Omental fat pad (tissue), 4 donors: ENCODE measurements at places on chromosomes 7 and 10.
A peak's percentile ranks its signal among the peaks of the same experiment; 100 is the strongest.

DNA sequence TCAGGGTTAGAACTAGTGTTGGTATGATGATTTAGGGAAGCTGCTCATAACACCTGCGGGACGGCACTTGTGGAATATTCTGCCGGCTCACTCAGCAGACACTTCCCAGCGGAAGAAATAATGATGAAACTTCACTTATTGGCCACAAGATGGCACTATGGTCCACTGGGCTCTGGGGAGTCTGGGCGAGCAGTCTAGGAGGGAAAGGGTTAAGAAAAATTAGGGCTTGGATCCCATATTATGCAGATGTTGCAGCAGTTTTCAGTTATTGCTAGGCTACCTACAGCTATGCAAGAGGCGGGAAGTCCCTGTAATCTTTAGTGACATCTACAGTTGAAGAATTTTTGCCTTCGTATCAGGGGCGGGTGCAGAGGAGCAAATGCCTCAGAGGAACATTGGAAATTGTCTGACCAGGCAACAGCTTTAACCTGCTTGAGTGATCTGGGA lies 238.7 kb upstream of the PRSS58 start:
- no peak for DNase-seq

- peak; percentile 97 for DNase-seq
These were observed at the start of the genes ATP5MK and PDCD11 for GRCh38 chr10:103396067-103396788. ATP5MK (minus strand) TSS chr10:103396475; CDS start chr10:103392457, 4,018 bp downstream. PDCD11 (plus strand) TSS chr10:103396626; CDS start chr10:103398427, 1,801 bp downstream.

- no peak for DNase-seq
These were observed 34.1 kb downstream of the PNLIPRP2 start for GRCh38 chr10:116654816-116655215.

- DNase-seq: no peak
These were observed 5.6 kb upstream of the TASOR2 start for GRCh38 chr10:5679037-5679435.

- no peak for DNase-seq
These were observed 123.7 kb downstream of the IMMP2L start for GRCh38 chr7:111438369-111439289.

DNA sequence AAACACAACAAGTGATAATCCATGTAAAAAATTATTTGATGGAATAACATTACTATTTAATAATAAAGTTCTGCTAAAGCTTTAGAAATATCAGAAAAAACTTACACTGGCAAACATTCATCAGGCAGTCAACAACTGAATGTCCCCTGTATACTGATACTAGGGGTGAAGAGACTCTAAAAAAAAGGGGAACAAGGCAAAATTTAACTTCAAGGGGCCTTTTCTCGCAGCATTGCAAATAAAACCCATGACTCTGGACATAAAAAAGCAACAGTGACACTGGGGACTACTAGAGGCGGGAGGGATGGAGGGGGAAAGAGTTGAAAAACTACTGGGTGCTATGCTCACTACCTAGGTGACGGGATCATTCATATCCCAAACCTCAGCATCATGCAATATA lies 5.8 kb upstream of the IFRD1 start:
- DNase-seq: no peak

- no peak for DNase-seq
These were observed 218.6 kb upstream of the TAC1 start for GRCh38 chr7:97513326-97513725.

DNA sequence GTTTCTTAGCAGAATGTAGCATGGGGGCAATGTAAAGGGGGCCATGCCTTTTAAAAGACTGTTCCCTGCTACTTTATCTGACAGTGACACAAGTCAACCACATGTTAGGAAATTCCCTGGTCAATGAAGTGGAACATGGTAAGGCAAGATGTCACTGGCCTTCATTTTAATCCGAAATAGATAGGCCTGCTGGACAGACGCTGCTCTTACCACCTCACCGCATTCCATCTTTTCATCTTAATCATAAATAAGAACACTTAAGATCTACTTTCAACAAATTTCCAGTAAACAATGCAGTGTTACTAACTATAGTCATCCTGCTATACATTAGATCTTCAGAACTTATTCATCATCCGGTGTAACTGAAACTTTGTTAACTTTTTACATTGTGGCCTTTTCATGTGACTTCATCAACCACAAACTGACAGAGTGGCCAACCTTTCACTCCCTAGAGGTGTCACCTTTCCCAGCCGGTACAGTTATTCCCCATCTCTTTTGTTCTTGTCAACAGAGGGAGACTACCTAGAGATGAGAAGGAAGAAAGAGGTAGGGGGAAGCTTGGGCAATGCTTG lies 15.6 kb downstream of the ASB4 start:
- DNase-seq: no peak

GRCh38 chr10:74012480-74012879 lies 14.6 kb downstream of the VCL start:
- DNase-seq: no peak

DNA sequence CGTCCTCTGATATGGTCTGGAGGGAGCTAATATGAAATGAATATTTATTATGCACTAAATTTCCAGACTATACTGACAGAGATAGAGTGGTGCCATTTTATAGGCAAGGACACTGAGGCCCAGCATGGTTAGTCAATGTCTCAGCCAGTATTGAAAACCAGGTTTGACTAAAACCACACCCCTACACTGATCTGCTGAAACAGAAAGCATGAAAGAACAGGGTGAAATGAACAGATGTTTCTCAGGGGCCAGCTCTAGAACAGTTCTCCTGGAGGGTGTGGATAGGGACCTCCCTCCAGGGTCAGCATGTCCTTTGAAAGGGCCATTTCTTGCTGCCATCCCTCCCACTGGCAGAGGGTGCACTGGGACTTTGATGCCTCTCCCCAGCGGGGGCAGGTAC lies 700.5 kb downstream of the GRID1 start:
- DNase-seq: no peak

- no peak for DNase-seq
These were observed 714 bp upstream of the KCND2 start for GRCh38 chr7:120272261-120272660.

DNA sequence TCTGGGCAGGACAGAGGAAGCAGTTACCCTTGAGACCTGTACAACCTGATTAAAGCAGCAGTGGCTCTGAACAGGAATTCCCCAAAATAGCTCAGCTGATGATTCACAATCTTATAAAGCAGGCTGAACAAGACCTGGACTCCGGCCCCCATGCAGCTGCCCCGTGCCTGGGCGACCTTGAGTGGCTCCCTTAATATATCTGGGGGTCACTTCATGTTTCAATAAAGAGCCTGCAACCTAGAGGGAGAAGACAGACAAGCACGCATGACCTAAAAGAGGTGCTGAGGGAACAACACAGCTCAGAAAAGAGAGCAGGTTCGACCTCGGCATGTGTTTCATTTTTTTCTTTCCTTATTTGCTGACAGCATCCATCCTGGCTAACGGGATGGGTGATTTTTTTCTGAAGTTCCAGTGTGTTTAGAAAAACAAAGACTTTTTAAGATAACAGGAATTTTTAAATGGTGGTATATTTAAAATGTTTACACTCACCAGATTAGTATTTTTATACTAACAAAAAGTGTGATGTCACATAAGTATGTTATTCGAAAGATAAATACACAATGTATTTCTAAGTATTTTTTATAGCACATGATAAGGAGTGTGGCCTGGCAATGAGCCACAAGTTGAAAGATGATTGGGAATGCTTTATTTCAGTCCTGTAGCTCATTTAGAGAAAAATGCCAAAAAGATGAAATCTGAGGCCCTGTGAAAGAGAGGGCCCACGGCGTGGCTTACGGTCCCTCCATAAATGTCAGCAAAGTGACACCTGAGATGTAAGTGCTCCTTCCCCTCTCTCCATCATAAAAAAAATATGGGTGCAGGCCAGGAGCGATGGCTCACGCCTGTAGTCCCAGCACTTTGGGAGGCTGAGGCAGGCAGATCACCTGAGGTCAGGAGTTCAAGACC lies 161.3 kb downstream of the SLIT1 start:
- no peak for DNase-seq

- peak; percentile 56 for DNase-seq
These were observed 941 bp upstream of the LUC7L2 start for GRCh38 chr7:139358541-139359365.

DNA sequence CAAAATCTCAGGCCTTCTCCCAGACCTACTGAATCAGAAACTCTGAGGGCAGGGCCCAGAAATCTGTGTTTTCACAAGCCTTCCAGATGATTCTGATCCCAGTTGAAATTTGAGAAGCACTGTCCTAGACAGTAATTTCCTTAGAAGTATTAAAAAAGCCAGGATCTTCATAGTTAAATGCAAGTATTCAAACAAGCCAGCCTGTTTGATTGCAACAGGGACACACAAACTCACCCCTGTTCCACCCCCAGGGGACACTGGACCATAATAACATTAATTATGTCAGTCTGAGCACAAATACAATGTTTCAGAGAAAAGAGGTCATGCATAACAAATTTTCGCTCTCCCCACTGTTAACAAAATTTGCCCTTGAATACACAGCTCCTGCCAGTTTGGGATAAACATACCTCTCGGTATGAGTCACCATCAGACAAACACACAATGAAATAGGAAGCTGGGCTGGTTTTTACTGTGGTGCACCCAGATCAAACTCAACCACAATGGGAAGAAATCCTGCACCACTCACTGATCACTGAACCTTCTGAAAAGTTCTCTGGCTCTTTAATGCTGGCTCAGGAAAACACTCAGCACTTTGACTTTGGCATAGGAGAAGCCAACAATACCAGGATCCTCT lies 34.3 kb downstream of the ABLIM1 start:
- DNase-seq: no peak

GRCh38 chr10:75272094-75272493 lies 36.3 kb upstream of the COMTD1 start:
- no peak for DNase-seq

- DNase-seq: no peak
These were observed 184.6 kb downstream of the ST7 start for GRCh38 chr7:117137868-117138267.

DNA sequence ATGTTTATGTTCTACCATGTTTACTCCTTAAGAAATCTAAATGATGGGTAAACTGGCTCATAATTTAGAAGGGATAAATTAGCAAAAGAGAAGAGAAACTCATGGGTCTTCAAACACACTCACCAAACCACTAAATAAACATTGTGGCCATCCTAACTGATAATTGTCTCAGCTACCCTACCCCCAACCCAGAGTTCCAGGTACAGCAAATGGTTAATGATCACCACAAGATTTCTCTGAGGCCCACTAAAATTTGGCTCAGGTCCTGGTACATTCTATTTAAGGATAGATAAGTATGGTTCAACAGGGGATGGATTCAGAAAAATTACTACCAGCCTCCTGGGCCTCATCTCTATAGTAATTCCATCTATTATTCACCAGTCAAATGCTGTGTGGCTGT lies 21.4 kb downstream of the SLC25A13 start:
- no peak for DNase-seq

DNA sequence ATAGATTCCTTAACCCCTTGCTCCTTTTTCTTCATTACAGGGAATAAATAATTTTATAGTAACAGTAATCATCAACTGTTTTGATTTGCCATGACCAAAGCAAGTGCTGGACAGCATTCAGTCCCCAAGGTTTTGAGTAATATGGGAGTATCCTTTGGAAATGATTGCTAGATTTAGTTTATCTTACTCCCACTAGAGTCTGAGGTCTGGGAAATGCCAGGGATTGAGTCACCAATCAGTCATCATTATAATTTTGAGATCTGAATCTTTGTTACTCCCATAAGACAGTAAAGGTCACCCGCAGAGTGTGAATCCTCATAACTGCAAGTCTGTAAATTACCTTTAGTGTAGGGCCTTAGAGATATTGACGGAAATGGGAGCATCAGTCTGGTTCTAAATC lies 133.7 kb upstream of the SEMA3E start:
- DNase-seq: no peak

GRCh38 chr7:107967420-107967819 lies 35.5 kb downstream of the LAMB1 start:
- DNase-seq: no peak

GRCh38 chr7:1160670-1161021 lies 650 bp upstream of the ZFAND2A start:
- no peak for DNase-seq

- no peak for DNase-seq
These were observed 108.4 kb upstream of the FAM3C start for GRCh38 chr7:121504482-121504881.

- DNase-seq: no peak
These were observed 127.3 kb downstream of the MBL2 start for GRCh38 chr10:52645187-52645758.

DNA sequence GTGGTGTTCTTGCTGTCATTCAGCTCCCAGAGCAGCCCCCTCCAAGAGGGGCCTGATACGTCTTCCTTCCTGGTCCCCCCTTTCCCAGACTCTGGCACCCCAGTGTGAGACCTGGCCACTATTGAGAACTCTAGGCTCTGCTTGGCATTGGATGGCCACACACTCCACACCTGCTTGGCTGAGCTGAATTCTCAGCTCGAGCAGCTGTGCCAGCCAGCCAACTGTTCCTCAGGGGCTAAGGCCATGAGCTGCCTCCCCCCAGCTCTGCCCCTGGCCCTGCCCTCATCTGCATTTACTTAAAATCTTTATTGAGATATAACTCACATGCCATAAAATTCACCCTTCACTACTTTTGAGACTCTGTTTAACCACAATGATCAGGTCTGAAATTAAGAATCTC lies 6.7 kb downstream of the TLL2 start:
- no peak for DNase-seq

DNA sequence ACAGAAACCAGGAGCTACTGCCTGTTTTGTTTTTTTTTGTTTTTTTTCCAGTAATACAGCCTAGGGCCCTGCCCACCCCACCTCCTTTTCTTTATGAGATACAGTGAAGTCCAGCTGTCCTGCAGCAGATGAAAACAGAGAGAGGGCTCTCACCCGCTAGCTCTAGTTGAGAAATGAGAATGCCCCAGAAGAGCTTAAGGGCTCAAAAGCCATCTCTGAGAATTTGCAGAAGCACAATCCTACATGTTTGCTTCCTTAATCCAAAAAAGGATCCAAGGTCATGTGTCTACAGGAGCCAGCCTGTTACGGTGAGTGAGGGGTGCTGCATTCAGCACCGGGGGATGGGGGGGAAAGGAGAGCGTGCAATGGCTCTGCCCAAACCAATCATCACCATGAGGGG lies 122.7 kb downstream of the KCNMA1 start:
- DNase-seq: no peak
